Retinal pigment epithelial cell (primary cell): ENCODE measurements at places on chromosomes 2 and 18.

DNA sequence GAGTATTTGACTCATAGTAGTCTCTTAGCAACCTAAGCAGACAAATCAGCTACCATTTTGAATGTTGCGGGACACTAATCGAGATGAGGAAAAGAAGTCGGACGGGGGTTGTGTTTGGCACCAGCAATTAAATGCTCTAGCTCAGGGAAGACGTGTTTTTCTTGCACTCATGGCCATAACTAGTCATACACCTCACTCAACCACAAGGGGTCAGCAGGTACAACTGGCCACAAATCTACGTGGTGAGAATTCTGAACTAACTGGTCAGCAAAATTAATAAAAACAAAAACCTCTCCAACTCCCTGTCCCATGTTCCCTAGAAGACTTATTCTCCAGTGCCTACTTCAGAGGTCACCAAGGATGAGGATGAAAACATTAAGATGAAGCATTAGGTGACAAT is 1467.8 kb downstream of the DPP10 start:
- no peak for DNase-seq

- DNase-seq, result no peak
These were observed 31.2 kb downstream of the SCN9A start for GRCh38 chr2:166344286-166345113.

DNA sequence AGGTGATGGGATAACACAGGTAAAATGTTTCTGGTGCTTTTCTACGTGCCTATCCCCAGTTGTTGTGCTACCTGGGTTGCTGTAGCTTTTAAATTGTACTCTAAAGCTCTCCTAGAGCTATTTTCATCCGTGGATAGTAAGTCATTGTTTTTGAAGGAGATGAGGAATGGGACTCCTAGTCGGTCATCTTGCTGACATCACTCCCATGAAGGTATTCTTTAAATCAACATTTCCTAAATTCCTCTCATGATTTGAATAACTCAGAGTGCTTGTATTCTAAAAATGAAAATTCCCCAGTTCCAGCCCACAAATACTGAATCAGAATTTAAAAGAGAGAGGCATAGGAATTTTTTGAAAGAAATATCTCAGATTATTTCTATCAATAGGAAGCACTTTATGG is 44.3 kb downstream of the CCDC148 start:
- DNase-seq, result no peak

DNA sequence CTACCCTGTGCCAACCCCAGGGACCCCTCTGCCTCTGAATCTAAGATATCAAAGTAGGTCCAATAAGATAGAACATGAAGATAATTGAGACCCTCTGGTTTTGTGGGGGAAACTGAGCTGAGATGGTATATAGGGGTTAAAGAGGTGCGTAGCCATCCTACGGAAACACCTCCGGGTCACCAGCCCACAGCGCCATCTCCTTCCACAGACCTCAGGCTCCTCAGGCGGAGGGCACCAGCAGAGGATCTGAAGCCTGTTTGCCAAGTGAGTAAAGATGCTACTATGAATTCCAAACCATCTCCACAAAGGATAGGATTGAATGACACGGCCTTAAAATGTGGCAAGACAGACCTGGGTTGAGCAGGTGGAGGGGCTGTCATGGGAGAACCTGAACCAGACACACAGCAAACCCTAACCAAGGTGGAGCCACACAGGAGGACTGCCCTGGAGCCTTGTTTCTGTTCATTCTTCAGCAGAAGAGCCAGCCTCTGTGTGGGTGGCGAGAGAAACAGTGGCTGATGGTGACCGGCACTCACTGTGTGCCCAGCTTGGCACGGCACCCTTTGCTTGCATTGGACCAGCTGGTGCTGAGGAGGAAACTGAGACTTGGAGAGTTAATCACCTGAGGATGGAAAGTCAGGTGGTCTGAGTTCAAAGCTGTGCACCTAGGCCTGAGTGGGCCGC is 10.2 kb downstream of the GBX2 start:
- no peak for DNase-seq

DNA sequence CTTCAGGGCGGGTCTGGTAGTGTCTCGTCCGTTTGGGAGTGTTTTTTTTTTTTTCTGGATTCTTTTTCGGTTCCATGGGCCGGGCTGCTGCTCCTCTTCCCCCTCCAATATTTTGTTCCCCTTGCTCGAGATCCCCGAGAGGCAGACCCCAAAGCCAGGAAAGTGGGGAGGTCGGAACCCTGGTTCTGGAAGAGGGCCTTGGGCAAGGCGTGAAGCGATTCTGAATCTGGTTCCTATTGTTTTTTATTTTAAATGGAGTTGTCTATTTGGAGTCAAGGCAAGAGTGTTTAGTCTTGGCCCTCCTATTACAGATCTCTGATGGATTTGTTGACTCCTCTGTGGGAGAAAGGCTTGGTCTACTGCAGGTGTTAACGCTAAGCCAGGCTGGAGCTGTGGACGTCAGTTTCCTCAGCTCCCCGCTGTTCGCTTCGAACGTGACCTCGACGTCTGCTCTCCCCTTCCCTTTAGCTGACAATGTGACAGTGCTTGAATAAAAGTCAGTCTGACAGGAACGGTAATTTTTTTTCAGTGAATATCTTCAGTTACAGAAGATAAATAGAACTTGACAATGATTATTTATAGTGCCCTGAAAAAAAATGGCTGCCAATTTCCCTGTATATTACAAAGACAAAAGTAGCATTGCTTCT is 683 bp upstream of the DNAJC27 start:
- no peak for DNase-seq

- no peak for DNase-seq
These were observed 370.7 kb upstream of the LRATD1 start for GRCh38 chr2:14261771-14262170.

DNA sequence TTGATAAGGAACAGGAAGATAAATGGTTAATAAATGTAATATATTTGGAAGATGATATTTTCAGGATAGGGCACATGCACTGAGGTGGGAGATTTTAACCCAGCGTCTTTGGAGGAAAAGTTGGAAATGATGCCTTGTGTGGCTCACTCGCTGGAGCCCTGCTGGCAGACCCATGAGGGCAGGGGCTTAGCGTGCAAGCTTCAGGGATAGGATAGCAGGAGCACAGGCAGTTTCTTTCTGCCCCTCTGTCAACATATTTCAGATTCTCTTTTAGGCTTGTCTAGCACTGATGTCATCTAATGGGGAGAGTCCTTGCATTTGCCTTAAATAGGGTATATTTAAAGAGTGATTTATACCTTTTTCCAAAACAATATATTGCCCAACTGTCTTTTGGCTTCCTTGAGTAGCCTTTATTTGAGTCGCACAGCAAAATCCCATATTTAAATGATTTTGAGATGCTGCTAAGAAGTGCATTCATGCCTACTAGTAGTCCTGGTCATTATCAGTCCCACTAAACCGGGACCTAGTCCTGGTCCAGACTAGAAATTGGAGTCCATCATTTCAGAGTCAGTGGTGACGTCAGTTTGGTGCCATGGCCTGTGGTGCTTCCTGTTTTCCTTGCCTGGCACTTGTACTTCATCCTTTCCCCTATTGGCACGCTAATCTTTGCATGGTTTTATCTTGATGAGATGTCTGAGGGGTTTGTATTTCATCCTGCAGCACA is 45.8 kb downstream of the SH3RF3 start:
- no peak for DNase-seq

DNA sequence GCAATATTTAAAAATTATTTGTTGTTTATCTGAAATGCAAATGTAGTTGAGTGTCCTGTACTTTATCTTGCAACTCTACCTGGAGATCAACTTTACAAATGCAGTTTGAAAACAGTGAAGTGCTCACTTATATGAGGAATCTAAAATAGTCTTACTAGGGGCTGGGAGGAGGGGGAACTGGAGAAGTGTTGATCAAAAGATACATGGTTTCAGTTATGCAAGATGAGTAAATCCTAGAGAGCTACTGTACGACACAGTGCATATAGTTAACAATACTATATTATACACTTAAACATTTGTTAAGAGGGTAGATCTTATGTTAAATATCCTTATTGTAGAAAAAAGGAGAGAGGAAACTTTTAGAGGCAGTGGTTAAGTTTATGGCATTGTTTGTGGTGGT is 241.9 kb downstream of the BCL11A start:
- DNase-seq, result no peak

DNA sequence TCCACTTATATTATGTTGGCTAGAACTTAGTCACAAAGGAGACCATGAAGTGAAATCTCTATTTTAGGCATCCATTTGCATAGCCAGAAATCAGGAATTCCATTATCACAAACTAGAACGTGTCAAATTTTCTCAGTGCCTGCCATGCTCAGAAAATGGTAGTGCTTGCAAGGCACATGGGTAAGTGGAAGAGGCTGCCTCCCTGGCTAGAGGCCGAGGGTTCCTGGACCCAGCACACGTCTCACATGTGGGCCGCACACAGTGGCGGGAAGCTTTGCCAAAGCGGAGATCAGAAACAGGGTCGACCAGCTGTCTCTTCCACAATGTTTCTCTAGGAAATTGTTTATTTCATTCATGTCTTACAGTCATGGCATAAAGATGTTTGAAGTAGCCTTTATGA is 42.3 kb downstream of the TRAF3IP1 start:
- DNase-seq, result no peak

GRCh38 chr2:75632091-75632701 is 14.4 kb upstream of the MRPL19 start:
- no peak for DNase-seq

GRCh38 chr2:104909317-104909716 is 55.4 kb downstream of the POU3F3 start:
- DNase-seq, result no peak
